ENCODE measurements at places on chromosomes 16 and 17. TPM values are rescaled to one million over a fixed set of nuclear protein-coding genes. Genes with fewer than 3 reads are reported as not detected.

DNA sequence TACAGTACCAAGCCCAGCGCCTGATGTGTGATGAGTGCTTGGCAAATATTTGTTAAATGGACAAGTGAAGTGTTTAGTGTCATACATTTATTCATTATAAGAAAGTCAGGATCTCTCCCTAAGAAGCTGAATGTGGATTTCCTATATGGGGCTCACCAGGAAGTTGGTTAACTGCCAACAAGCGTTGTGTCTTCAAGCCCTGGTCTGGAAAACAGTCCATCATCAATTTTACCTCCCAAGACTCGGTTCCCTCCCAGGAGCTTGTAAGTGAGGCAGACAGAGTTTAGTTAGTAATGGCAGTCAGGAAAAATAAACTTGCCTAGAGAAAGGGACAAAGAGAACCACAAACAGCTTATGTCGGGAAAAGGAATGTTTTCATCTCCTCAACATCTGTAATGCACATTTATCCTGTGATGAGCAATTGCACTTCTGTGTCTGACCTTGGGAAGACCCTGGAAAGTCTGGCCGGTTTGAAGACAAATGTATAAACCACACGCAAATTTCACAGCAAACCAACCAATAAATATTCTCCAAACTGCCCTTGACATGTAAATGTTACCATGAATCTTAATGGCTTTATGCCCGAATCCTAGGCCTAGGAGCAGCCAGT is 28.3 kb downstream of the C16orf95 start:
- DNase-seq: no peak

DNA sequence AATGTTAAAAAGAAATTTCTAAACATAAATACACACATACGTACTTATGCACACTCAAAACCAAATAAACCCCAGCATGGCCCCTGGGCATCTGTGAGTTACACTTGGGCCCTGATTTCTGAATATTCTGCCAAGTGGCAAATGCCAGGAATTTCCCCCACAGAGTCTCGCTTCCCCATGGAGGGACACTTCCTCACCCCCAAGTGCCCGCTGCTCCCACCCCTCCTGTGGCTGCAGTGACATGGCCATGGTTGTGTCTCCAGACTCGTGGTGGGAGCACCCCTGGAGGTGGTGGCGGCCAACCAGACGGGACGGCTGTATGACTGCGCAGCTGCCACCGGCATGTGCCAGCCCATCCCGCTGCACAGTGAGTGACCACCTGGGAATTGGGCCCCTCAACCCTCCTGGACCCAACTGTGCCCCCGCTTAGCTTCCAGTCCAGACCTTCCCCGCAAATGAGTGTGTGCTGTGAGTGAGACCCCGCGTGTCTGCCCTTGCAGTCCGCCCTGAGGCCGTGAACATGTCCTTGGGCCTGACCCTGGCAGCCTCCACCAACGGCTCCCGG is 4.0 kb downstream of the ITGAD start:
- no peak for DNase-seq

GRCh38 chr17:56887552-56888467 is 26.0 kb downstream of the TRIM25 start:
- DNase-seq: no peak

DNA sequence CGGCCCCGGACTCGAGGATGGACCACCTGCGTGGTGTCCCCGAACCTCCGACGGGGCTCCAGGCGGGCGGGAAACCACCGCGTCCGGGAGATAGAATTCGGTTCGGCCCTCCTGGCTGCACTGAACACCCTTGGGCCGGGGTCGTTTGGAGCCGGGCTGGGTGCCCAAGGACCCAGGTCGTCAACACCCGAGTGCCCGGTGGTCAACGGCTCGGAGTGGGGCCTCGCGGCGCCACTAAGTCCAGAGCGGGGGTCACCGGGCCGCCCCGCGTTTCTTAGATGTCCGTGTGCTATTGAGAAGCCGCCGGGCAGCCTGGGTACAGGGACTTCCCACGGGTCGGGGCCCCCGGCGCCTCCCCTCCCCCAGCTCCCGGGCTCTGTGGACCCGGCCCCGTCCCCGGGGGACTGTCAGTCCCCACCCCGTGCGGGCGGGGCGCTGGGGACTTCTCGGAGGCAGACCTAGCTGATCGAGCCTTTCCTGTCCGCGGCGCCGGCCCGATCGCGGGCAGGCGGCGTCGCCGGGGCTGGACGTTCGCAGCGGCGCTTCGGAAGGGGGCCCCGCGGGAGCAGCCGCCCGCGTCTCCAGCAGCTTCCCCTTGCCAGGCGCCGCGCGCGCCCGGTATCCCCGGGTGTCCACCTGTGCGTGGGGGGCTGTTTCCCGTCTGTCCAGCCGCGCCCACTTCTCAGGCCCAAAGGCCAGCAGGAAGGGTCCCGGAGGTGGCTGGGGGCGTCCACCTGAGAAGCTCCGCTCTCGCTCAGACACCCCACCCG is 655 bp upstream of the NPTX1 start:
- DNase-seq: no peak

- DNase-seq: no peak
These were observed 5.3 kb downstream of the HS3ST3A1 start for GRCh38 chr17:13596241-13596923.

GRCh38 chr16:54597222-54597621 is 310.6 kb upstream of the IRX3 start:
- DNase-seq: no peak

The MYL11 gene
- not detected for total RNA-seq

The ZNF646 gene
- 6.2 TPM for total RNA-seq

Data from right atrium auricular region (tissue), 2 donors.